SJCRH30 (cell line): ENCODE measurements at places on chromosomes 5 and 9. TPM values are rescaled to one million over a fixed set of nuclear protein-coding genes. Genes with fewer than 3 reads are reported as not detected.
A peak's percentile ranks its signal among the peaks of the same experiment; 100 is the strongest.

DNA sequence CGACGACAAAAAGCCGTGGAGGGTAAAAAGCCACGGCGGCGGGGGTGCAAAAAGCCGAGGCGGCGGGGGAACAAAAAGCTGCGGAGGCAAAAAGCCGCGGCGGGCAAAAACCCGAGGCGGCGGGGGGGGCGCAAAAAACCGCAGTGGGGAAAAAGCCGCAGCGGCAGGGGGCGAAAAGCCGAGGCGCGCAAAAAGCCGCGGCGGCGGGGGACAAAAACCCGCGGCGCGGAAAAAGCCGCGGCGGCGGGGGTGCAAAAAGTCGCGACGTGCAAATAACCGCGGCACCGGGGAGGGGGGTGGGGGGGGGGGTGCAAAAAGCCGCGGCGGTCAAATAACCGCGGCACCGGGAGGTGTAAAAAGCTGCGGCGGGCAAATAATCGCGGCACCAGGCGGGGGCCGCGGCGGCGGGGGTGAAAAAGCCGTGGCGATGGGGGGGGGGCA is 511.5 kb downstream of the FOXD4L5 start:
- no peak overlapping the region for H3K27ac ChIP-seq
- DNase-seq, result peak; percentile 4
- H3K36me3 ChIP-seq, result no peaks in the 10 kb centered on the region
- H3K4me1 ChIP-seq, result no peaks in the 10 kb centered on the region

DNA sequence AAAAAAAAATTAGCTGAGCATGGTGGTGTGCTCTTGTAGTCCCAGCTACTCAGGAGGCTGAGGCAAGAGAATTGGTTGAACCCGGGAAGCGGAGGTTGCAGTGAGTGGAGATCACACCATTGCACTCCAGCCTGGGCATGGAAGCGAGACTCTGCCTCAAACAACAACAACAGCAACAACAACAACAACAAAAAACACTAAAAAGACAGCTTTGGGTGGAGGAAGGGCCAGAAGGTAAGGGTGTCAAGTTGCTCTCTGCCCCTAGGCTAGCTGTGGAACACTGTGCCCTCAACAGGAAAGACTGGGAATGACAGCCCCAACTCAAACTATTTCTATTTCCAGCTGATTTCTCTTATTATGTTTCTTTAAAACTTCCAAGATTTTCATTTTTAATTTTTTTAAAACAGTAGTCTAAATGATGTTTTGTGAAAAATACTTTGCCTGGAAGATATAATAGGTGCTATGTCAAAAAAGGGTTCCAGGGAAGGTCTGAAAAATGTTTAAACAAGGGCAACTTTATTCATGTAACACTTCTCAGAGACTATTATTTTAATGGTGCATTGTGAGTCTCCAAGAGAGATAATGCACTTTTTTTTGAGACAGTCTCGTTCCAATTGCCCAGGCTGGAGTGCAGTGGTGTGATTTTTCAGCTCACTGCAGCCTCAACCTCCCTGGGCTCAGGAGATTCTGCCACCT is 29.9 kb downstream of the CLINT1 start:
- peaks cover 7% of the 10 kb centered on the region for H3K4me1 ChIP-seq
- H3K27me3 ChIP-seq, result no peaks in the 10 kb centered on the region
- no peak overlapping the region for H3K27ac ChIP-seq
- 0 out of 2 replicates have a peak, but pooled peaks cover 4% of the 10 kb centered on the region for H3K36me3 ChIP-seq
- no peak overlapping the region for H3K4me3 ChIP-seq

DNA sequence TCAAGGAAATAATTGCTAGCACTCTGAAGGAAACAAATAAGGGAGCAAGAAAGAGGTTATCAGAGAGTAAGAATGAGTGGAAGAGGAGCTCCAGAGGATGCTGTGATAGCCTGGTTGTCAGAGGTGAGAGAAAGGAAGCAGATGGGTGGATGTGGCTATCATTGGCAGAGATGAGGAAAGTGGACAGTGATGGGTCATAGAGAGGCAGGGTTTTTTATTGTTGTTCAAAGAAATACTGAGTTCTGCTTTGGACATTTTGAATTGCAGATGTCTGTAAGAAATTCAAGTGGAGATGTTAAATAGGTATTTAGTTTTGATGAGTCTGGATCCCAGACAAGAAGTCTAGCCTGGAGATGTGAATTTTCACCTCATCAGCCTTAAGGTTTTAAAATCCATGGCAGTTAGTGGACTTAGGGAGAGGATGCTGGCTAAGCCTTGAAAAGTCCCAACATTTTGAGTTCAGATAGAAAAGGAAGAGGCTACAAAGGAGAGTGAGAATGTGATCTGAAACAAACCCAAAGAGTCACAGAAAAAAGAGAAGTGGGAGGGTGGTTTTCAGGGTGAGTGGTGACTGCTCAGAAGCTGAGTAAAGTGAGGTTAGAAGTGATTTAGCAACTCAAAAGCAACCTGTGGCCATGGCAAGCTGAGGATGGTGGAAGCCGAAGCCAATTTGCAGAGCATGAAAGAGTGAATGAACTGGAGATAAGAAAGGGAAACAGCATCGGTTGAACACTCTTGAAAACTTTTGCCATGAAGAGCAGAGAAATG is 50.4 kb downstream of the PPIC start:
- H3K4me3 ChIP-seq, result no peak overlapping the region
- H3K27ac ChIP-seq, result no peak overlapping the region
- H3K4me1 ChIP-seq, result peaks cover 6% of the 10 kb centered on the region
- no peaks in the 10 kb centered on the region; the same call in 1 of the 2 replicates for H3K36me3 ChIP-seq
- DNase-seq, result no peak

GRCh38 chr9:134325096-134325812 is 1.0 kb upstream of the RXRA start:
- H3K36me3 ChIP-seq, result no peaks in the 10 kb centered on the region
- peak overlapping the region; percentile 8; the same call in 1 of the 2 replicates for H3K27ac ChIP-seq
- peaks cover 17% of the 10 kb centered on the region for H3K27me3 ChIP-seq
- H3K4me3 ChIP-seq, result peak overlapping the region; percentile 69

GRCh38 chr5:1799110-1799601 is 481 bp downstream of the MRPL36 start:
- H3K27ac ChIP-seq, result peak overlapping the region; percentile 58
- peaks cover 9% of the 10 kb centered on the region for H3K4me1 ChIP-seq
- no peaks in the 10 kb centered on the region for H3K27me3 ChIP-seq
- H3K36me3 ChIP-seq, result peaks cover 2% of the 10 kb centered on the region
- H3K4me3 ChIP-seq, result peak overlapping the region; percentile 99

DNA sequence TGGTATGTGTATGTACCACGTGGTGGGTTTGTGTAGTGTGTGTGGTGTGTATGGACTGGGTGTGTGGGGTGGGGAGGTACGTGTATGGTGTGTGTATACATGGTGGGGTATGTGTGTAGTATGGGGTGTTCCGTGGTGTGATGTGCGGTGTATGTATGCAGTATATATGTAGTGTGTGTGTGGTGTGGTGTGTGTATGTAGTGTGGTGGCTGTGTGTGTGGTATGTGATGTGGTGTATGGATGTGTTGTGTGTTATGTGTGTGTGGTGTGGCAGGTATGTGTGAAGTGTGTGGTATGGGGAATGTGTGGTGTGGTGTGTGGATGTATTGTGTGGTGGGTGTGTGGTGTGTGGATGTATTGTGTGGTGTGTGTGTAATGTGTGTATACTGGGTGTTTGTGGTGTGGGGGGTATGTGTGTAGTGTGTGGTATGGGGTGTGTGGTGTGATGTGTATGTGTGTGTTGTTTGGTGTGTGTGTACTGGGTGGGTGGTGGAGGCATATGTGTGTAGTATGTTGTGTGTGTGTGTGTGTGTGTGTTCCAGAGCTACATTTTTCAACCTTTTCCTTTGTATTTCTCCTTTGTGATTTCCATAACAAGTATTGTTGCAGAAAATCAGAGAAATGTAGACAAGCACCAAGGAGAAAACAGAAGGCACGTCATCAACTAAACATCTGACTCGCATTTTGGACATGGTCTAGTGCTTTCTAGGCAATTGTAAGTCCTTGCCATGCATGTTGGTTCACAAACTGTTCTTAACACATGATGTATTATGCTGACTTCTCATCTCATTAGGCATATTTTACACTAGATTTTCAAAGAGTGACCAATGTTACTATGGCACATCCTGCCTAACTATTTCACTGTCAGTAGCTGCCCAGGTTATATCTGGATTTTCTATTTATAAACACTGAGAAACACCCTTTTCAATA is 13.2 kb downstream of the SEMA4D start:
- H3K27ac ChIP-seq, result no peak overlapping the region
- H3K27me3 ChIP-seq, result peaks cover 23% of the 10 kb centered on the region
- H3K36me3 ChIP-seq, result no peaks in the 10 kb centered on the region
- H3K4me1 ChIP-seq, result peaks cover 6% of the 10 kb centered on the region

- no peak overlapping the region for H3K27ac ChIP-seq
- no peaks in the 10 kb centered on the region for H3K36me3 ChIP-seq
- no peaks in the 10 kb centered on the region for H3K4me1 ChIP-seq
- no peaks in the 10 kb centered on the region for H3K27me3 ChIP-seq
- no peak for DNase-seq
Observed at GRCh38 chr5:156655732-156656131, 194.4 kb upstream of the PPP1R2B start.

- no peak overlapping the region for H3K4me3 ChIP-seq
- peaks cover 44% of the 10 kb centered on the region for H3K4me1 ChIP-seq
Observed at GRCh38 chr5:87298692-87299362, 31.1 kb downstream of the RASA1 start.

DNA sequence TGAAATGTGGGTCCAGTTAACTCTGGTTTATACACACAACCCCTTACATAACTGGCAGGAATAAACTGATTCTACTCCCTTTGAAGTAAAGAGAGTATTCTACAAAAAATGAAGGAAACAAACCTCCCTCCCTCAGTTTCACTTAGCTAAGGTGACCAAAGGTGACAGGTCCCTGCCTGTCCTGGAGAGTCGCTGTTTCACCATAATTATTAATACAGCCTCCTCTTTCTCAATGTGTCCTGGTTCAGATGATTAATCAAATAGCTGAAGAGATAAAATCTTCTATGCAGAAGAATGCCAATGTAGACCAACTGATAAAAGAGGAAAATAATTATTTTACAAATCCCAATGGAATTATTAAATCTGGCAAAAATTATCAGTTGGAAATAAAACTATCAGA is 163.7 kb upstream of the GNA14 start:
- H3K27me3 ChIP-seq, result no peaks in the 10 kb centered on the region
- H3K36me3 ChIP-seq, result no peaks in the 10 kb centered on the region
- DNase-seq, result no peak
- H3K27ac ChIP-seq, result no peak overlapping the region
- H3K4me3 ChIP-seq, result no peak overlapping the region

GRCh38 chr9:112734892-112735291 is 15.7 kb upstream of the SNX30 start:
- no peaks in the 10 kb centered on the region for H3K36me3 ChIP-seq
- no peak overlapping the region for H3K4me3 ChIP-seq
- DNase-seq, result no peak
- H3K27ac ChIP-seq, result no peak overlapping the region
- H3K4me1 ChIP-seq, result no peaks in the 10 kb centered on the region

- no peak for DNase-seq
- no peak overlapping the region for H3K4me3 ChIP-seq
- no peaks in the 10 kb centered on the region for H3K4me1 ChIP-seq
- H3K36me3 ChIP-seq, result no peaks in the 10 kb centered on the region
- H3K27me3 ChIP-seq, result peaks cover 3% of the 10 kb centered on the region
Observed at GRCh38 chr9:84499969-84500582, 159.5 kb upstream of the SLC28A3 start.

- no peak overlapping the region for H3K4me3 ChIP-seq
- DNase-seq, result no peak
- H3K27me3 ChIP-seq, result no peaks in the 10 kb centered on the region
- H3K4me1 ChIP-seq, result no peaks in the 10 kb centered on the region
- H3K27ac ChIP-seq, result no peak overlapping the region
Observed at GRCh38 chr9:15010581-15010980, 100.4 kb upstream of the FREM1 start.

- no peaks in the 10 kb centered on the region for H3K36me3 ChIP-seq
- H3K4me1 ChIP-seq, result peaks cover 2% of the 10 kb centered on the region; the same call in 1 of the 2 replicates
- no peak overlapping the region for H3K27ac ChIP-seq
- H3K27me3 ChIP-seq, result no peaks in the 10 kb centered on the region
- DNase-seq, result no peak
- H3K4me3 ChIP-seq, result no peak overlapping the region
Observed at GRCh38 chr5:96714450-96714849, 52.3 kb downstream of the CAST start.

- H3K36me3 ChIP-seq, result no peaks in the 10 kb centered on the region
- H3K27me3 ChIP-seq, result 0 out of 2 replicates have a peak, but pooled peaks cover 3% of the 10 kb centered on the region
- H3K27ac ChIP-seq, result no peak overlapping the region
- no peaks in the 10 kb centered on the region for H3K4me1 ChIP-seq
- DNase-seq, result no peak
- H3K4me3 ChIP-seq, result no peak overlapping the region
Observed at GRCh38 chr5:130222573-130222972, 318.3 kb downstream of the CHSY3 start.

DNA sequence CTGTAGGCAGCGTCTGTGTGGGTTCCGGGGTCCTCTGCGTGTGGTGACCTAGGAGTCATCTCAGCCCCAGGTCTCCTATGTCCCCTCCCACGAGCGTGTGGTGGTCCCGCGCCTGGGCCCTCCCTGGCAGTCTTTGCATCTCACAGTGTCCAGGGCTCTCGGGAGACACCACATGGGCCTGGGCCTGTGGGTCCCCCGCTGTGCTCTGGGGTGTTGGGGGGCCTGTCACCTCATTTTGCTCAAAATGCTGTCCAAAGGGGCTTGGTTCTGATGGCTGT is 27.1 kb downstream of the CEP72 start:
- no peak for DNase-seq
- H3K4me3 ChIP-seq, result no peak overlapping the region
- H3K4me1 ChIP-seq, result no peaks in the 10 kb centered on the region
- no peaks in the 10 kb centered on the region for H3K27me3 ChIP-seq

DNA sequence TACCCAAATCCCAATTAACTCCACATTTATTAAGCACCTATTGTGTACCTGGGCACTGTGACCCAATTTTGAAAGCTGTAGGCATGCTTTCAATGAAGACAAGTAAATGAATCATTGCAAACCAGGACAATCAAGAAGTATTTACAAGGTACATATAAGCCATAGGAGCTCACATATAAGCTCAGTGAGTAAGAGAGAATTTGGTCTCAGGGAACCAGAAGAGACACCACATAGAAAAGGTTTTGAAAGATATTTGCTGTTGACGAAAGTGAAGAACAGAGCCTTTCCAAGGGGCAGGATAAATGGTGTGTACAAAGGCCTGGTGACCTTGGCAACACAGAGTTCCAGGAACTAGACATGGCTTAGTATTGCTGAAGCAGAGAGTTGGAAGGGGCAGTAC is 187.6 kb downstream of the CD180 start:
- no peak overlapping the region for H3K27ac ChIP-seq
- no peak for DNase-seq
- no peaks in the 10 kb centered on the region for H3K27me3 ChIP-seq
- 0 out of 2 replicates have a peak, but pooled peaks cover 4% of the 10 kb centered on the region for H3K4me1 ChIP-seq

- H3K36me3 ChIP-seq, result no peaks in the 10 kb centered on the region
- H3K27me3 ChIP-seq, result no peaks in the 10 kb centered on the region
- H3K27ac ChIP-seq, result peak overlapping the region; percentile 81
- H3K4me3 ChIP-seq, result peak overlapping the region; percentile 30
Observed at GRCh38 chr5:32504989-32505596, 60.6 kb upstream of the ZFR start.

The MCC gene
- total RNA-seq, result 26.6 and 26.9 TPM in 2 replicates

The PCDHGA5 gene
- total RNA-seq, result 4.7 and 6.9 TPM in 2 replicates

The TMEM245 gene
- 49.7 and 50.7 TPM in 2 replicates for total RNA-seq

The KCTD16 gene
- total RNA-seq, result 0.04 and 0.05 TPM in 2 replicates

The EGFLAM gene
- total RNA-seq, result 0.36 and 0.58 TPM in 2 replicates

The ZNG1F gene
- total RNA-seq, result 16.8 and 36.0 TPM in 2 replicates

The NRARP gene
- total RNA-seq, result 0.89 and 1.0 TPM in 2 replicates

The TIMD4 gene
- not detected in 2 replicates for total RNA-seq

The PCA3 gene
- total RNA-seq, result 0.35 and 0.59 TPM in 2 replicates

The RNF208 gene
- 0.23 and 0.43 TPM in 2 replicates for total RNA-seq

The PTAR1 gene
- 76.3 and 85.5 TPM in 2 replicates for total RNA-seq

The RRAGA gene
- 39.7 and 44.2 TPM in 2 replicates for total RNA-seq
